ENCODE measurements at places on chromosomes 5 and 9.

- DNase-seq = no peak
These were observed 73.4 kb downstream of the NFIB start for GRCh38 chr9:14240537-14240936.

DNA sequence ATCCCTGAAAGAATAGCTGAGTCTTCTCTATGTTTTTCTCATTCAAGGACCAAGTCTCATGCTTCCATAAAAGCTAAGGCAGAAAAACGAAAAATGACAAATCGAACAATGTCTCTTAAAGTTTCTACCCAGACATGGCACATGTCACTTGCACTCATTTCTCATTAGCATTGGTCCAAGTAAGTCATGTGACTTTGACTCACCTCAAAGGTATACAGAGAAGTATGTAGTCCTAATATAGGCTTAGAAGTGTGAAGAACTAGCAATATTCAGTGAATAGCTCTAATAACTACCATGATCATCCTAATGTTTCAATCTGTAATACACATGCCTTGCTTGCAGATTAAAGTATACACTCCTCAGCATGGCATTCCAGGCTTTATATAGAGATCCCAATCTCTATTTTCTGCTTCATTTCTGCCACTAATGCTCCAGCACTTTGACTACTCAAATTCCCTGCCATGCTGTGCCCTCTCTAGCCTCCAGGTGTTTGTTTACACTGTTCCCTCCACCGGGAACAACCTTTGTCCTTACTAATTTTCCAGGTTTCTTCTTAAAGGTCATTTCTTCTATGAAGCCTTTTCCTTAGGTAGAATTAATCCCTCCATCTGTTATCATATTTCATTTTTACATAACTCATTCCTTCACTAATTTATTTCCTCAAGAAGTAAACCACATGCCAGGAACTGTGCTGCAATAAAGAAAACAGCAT, 98.9 kb downstream of the CEMIP2 start:
- DNase-seq = no peak

DNA sequence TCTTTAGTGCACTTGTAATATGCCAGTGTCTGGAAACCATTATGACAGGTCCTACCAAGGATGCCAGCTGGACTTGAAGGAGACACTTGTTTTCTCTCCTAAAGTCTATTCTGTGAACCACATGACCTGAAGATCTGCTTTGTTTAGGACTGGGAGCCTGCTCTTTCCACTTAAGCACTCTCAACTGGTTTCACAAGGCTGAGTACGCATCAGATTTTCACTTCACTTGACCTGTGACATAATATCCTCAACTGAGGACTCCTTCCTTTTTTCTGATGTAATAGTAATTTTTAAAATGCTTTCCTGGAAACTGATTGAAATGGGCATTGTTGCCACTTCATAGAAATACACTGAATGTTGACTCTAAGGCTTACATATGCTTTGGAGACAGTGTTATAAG, 52.2 kb downstream of the PDE8B start:
- DNase-seq = no peak

GRCh38 chr5:116355819-116356601, 218.6 kb downstream of the SEMA6A start:
- DNase-seq = no peak

GRCh38 chr5:5318426-5319190, 103.9 kb upstream of the ICE1 start:
- no peak for DNase-seq

DNA sequence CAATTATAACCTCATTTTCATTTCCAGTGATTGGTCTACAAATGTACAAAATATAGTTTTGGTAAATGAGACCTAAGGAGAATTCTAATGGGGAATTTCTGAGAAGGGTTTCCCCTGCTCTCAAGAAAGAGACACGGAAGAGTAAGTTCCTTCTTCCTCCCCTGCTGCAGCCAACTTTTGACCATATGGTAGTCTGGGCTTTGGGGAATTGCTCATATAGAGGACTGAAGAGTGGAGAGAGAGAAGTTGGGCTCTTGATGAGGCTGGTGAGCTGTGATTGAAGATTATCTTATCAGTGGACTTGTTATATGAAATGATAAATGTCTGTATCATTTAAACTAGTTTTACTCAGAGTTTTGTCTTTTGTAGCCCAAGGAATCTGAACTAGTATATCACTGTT, 4.3 kb upstream of the LNPEP start:
- no peak for DNase-seq

GRCh38 chr5:68115584-68115983, 100.0 kb upstream of the PIK3R1 start:
- no peak for DNase-seq

- DNase-seq = no peak
These were observed 88.2 kb downstream of the CCDC192 start for GRCh38 chr5:127791439-127791838.

- no peak for DNase-seq
These were observed 482 bp downstream of the TESK1 start for GRCh38 chr9:35605351-35606137.

DNA sequence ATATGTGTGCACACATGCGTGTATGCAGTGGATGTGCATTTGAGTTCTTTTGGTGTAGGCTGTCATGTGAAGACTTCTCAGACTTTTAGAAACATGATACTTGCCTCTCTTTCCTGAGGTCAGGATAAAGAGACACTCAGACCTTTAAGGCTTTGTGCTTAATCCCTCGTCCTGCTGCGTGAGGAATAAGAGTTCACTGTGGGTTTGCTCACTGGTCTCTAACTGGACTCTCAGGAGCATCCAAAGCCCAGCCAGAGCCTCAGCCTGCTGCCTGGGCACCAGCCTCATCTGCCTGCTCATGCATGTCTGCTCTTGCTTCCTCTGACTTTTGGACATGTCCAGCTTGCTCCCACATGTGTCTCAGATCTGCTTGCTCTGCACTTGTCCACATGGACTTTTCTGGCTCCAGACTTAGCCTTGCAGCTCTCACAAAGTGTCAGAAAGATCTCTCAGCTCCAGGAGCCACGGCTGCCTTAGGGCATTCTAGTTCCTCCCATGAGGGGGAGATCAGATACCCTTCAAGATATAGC, 65.1 kb upstream of the ZNF366 start:
- no peak for DNase-seq
